Hippocampal formation (tissue), 2 donors: ENCODE measurements at places on chromosomes 5 and 9.
A peak's percentile ranks its signal among the peaks of the same experiment; 100 is the strongest.

GRCh38 chr9:33628865-33629410 lies 104.9 kb downstream of the ANKRD18B start:
- DNase-seq, result no peak

GRCh38 chr9:4098031-4098430 lies 201.8 kb downstream of the GLIS3 start:
- no peak for DNase-seq

GRCh38 chr9:105070176-105070575 lies 142.2 kb upstream of the ABCA1 start:
- no peak for DNase-seq

GRCh38 chr5:93620487-93621326 lies 37.7 kb downstream of the NR2F1 start:
- DNase-seq, result peak; percentile 54

DNA sequence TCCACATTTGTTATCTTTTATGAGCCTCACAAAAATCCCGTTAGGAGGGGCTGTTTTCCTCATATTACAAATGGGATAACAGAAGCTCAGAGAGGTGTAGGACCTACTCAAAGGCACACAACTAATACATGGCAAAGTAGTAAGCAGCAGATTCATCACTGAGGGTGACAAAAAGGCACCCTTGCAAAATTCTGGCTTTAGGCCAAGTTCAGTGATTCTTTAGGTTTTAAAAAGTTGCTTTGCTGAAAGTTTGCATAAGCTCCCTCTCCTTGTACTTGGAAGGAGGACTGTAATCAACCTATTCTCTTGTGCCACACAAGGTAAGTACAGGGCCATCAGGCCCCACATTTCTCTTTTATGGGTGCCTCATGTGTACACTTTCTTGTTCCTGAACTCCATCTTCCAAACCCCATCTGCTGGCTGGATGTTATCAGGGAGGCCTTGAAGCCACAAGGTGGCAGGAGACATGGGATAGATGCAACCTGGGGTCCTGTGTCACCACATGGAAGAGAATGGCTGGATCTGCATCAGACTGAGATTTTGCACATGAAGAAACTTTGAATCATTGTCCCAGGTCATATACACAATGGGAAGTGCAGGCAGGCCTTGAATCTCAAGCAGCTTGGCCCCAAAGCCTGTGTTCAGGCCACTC lies 311.6 kb downstream of the MSX2 start:
- no peak for DNase-seq

GRCh38 chr9:96086936-96087571 lies 211.6 kb downstream of the ERCC6L2 start:
- DNase-seq, result no peak

GRCh38 chr5:77379558-77380061 lies 112.5 kb downstream of the WDR41 start:
- no peak for DNase-seq

GRCh38 chr9:83920927-83921707 lies at the start of gene KIF27:
KIF27 (minus strand) TSS chr9:83921432; CDS start chr9:83915591, 5,841 bp downstream.
- peak; percentile 97 for DNase-seq

DNA sequence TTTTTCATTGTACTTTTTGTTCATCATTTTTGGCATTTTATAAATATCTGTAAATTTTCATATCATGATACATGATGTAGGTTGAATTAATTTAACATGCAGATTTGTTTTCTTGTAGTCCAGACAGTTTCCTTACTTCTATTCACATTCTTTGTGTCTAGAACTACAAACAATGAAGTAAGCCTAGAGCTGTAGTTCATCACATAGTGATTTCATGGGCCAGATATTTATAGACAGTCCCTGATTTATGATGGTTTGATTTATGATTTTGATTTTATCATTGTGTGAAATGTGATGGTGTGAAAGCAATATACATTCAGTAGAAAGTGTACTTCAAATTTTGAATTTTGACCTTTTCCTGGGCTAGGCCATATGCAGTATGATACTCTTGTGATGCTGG lies 139.0 kb downstream of the ARHGEF28 start:
- no peak for DNase-seq

DNA sequence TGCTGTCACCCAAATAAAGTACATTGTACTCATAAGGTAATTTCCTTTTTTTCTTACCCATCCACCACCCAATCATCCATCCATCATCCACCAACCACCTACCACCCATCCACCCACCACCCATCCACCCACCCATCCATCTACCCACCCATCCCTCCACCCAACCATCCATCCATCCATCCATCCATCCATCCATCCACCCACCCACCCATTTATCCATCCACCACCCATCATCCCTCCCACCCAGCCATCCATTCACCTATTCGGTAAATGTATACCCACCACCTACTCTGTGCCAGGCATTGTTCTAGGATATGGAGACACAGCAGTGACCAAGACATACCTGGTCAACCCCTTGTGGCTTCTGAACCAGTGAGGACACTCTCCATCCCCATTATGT lies 25.1 kb downstream of the MGAT1 start:
- DNase-seq, result no peak

- DNase-seq, result no peak
These were observed 26.7 kb upstream of the RICTOR start for GRCh38 chr5:39100851-39101396.

DNA sequence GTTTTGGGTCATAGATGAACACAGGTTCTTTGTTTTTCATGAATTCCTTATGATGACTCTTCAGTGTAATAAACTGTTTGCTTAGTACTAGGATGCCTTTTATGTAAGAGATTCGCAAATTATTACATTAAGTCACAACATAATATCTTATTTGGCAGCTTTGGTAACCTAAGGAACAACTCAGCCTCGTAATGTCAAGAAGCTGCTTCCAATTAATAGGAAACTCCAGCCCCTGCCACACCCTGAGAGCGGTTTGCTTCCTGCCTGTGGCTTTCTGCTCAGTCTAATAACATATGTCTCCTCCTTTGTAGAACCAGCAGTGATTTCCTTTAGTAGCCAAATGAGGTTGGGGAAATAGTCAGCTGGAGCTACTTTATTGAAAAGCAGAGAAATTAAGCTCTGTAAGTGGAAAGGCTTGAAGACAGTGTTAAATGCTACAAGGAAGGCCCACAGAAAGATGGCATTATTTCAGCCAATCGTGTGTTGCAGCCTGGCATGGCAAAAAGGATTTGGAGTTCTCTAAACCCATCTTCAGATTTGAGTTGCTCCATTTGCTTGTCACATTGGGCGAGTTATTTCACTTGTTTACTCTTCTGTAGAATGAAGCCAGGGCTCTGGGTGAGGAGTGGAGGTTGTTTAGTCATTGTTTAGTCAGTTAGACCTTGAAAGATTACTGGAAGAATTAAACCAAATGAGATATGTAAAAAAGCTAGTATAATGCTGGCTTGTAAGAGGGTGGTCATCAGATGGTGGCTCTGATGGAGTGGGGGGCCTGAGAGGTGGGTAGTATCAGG lies 54.1 kb downstream of the MTAP start:
- no peak for DNase-seq

DNA sequence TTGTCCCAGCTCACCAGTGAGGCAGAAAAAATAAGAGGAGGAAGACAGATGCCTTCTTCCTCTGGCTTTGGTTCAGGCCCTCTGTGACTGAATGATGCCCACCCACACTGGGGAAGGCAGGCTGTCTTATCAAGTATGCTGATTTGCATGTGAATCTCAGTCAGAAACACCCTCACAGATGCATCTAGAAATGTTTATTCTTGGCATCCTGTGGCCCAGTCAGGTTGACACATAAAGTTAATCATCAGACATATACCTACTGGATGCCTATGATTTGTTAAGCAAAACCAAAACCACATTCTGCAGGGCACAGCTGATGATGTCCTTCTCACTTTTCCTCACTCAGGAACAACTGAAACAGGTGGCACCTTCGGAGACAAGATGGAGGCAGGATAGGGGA lies 243.4 kb upstream of the KCNN2 start:
- DNase-seq, result no peak

DNA sequence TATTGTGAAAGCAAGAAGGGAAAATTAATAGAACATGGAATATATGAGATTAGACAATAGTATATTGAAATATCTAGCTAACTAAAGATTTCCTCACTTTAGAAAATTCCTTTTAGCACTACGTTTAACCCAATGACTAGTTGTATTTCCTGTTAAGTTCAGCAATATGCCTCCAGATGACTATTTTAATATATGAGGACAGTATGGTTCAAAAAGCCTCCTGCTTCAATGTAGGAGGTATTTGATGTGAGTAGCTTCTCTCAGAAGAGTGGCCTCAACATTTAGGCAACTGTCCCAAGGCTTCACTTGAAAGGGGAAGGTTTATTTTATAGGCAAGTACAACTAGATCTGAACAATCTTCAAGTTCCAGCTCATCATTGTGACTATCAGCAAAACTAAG lies 2.0 kb upstream of the MEF2C start:
- no peak for DNase-seq

- DNase-seq, result no peak
These were observed 183.1 kb downstream of the HSPA4 start for GRCh38 chr5:133234911-133235310.

DNA sequence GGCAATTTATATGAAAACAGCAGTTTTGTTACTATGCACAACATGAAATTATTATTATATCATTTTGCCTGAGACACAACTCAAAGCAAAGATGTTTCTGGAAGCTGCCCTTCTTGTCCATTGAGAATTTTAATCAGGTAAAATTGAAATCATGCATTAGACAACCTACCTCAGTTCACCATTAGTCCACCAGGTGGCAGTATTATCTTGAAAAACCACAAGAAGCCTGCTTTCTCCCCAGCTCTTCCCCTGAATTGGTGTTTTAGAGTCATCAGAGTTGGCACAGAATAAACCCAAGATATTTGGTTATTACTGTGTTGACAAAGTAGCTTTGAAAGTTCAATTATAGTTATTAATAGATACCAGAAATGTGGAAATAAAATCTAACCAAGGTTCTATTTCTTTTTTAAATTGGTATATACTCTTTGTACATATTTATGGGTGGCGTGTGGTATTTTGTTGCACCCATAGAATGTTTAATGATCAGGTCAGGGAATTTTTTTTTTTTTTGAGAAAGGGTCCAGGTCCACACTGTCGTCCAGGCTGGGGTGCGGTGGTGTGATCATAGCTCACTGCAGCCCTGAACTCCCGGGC lies 25.7 kb downstream of the UTP15 start:
- DNase-seq, result no peak

DNA sequence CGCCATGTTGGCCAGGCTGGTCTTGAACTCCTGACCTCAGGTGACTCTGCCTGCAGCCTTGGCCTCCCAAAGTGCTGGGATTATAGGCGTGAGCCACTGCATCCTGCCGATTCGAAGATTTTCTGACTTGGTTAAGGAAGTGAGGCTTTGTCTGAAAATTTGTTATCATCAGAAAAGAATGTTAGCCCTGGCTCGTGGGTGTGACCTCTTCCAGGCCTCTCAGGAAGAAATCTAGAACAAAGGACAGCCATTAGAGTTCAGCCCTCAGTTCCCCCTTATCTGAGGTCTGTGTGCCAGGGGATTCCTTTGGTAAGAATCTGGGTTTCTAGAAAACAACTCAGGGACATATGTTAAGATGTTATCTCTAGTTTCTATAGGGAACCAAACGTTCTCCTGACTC lies 6.2 kb downstream of the OR2S2 start:
- no peak for DNase-seq

DNA sequence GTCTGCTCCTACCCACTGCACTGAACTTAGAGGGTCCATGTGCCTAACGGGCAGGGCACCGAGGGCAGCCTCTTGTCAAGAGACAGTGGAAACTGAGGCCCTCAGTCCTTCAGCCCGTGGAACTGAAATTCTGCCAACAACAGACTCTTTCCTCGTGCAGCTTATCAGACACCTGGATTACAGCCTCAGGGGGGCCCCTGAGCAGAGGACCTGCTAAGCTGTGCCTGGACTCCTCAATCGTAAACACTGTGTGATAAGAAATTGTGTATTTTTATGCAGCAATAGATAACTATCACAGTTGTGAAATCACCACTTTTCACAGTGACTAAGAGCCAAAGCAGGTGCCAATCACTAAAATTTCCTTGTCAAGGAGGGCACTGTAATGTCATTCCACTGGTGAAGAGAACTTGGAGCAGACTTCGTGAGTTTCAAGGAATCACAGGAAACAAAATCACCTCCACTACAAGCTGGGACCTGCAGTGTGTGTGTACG lies 33.4 kb upstream of the CTSV start:
- DNase-seq, result no peak

- no peak for DNase-seq
These were observed 109.9 kb downstream of the EDIL3 start for GRCh38 chr5:84274585-84275468.

- no peak for DNase-seq
These were observed 30.9 kb downstream of the LHX6 start for GRCh38 chr9:122197882-122198281.

DNA sequence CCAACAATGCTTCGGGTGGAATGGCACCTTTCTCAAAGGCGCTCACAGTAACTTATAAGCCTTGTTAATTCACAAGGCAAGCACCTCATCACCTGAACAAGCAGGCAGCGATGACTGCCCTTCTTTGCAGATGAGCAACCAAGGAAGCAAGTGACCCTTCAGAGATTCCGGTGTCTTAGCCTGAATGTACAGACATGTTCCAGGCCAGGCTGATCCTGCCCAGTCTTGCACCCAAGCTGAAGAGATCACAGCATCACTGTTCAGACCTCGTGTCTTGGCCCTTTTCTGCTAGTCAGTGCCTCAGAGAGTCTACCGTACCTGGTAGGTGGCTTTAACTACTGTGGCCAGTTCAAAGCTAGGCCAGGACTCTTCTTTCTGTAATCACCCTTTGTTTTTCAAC lies 94.7 kb upstream of the ERCC6L2 start:
- no peak for DNase-seq

- DNase-seq, result no peak
These were observed 203.1 kb upstream of the PIK3R1 start for GRCh38 chr5:68012429-68012828.

- DNase-seq, result no peak
These were observed 187.1 kb upstream of the GRIN3A start for GRCh38 chr9:101925498-101925897.

- DNase-seq, result no peak
These were observed 345.9 kb upstream of the RIOK2 start for GRCh38 chr5:97528941-97529340.

DNA sequence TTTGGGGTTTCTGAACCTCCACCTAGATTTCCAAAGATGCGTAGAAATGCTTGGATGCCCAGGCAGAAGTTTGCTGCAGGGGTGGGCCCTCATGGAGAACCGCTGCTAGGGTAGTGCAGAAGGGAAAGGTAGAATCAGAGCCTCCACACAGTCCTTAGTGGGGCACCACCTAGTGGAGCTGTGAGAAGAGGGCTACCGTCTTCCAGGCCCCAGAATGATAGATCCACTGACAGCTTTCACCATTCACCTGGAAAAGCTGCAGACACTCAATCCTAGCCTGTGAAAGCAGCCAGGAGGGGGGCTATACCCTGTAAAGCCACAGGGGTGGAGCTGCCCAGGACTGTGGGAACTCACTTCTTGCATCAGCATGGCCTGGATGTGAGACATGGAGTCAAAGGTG lies 13.3 kb upstream of the HSDL2 start:
- DNase-seq, result no peak

DNA sequence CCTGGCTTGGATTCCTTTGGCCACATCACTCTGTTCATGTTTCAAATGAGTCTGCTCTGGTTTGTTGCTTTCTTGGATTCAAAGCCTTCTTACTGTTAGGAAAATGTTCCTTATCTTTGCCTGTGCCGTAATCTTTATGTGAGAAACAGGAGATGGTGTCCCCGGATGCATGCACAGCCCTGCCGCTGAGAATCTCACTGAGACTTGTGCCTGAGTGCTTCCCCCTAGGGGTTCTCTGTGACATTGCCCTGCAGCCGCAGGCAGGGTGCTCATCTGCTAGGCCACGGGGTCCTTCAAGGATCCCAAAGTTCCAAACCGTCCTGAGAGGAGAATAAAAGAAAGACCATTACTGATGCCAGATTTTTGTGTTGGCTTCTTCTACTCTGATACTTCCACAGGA lies 81.4 kb upstream of the ANKRD55 start:
- DNase-seq, result peak; percentile 3
